HCT116 (cell line): ENCODE measurements at places on chromosomes 6 and 20. TPM values are rescaled to one million over a fixed set of nuclear protein-coding genes. Genes with fewer than 3 reads are reported as not detected.

SNX9 gene
- 42.5 TPM for total RNA-seq

RSPH9 gene
- total RNA-seq, result not detected

SLC25A27 gene
- total RNA-seq, result 10.7 TPM

DNA sequence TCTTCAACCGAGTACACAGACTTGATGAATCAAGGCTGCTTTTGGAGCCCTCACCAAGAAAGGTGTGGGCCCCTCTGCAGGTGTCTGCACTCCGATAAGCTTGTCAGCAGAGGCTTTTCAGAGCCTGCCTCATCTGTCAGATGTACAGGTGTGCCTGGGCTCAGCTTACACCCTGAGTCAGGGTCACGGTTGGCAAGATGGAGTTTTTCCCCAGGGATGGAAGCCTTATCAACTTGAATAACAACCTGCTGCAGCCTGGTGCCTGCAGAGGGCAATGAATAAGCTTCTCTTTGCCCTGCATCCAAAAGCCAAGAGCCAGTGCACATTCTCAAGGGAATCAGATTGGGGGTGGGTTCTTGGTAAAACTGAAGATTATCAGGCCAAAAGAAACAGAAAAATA lies 427.1 kb downstream of the CD83 start:
- H3K27ac ChIP-seq, result no peak overlapping the region
- H3K4me1 ChIP-seq, result peaks cover 23% of the 10 kb centered on the region
- no peaks in the 10 kb centered on the region for H3K36me3 ChIP-seq
- no peak overlapping the region for H3K4me3 ChIP-seq
- DNase-seq, result no peak
- H3K27me3 ChIP-seq, result no peaks in the 10 kb centered on the region

- peak overlapping the region; percentile 97 for H3K4me3 ChIP-seq
- H3K4me1 ChIP-seq, result peaks cover 34% of the 10 kb centered on the region
- DNase-seq, result no peak
- no peaks in the 10 kb centered on the region for H3K27me3 ChIP-seq
- peaks cover 6% of the 10 kb centered on the region for H3K36me3 ChIP-seq
These were observed 1.5 kb upstream of the PPDPF start for GRCh38 chr20:63518946-63519667.

- no peak for DNase-seq
- no peaks in the 10 kb centered on the region for H3K4me1 ChIP-seq
- no peaks in the 10 kb centered on the region for H3K27me3 ChIP-seq
- no peaks in the 10 kb centered on the region for H3K36me3 ChIP-seq
- H3K4me3 ChIP-seq, result no peak overlapping the region
These were observed 206.9 kb downstream of the TMEM242 start for GRCh38 chr6:157116426-157116825.

DNA sequence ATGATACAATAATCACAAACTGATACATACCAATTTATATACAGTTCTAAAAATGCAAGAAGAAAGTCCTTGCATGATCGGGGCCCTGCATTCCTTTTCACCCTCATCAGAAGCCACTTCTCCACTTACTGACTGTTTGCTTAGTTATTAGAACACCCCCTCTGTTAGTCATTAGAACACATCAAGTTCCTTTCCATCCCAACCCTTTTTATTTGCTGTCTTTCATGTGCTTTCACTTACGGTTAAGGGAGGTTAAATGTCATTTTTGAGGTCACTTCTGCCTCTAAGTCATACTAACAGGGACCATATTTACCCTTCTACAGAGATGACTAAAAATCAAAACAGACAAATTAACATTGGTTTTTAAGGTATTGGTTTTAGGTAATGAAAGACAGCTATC lies 149.1 kb downstream of the LMBRD1 start:
- H3K36me3 ChIP-seq, result no peaks in the 10 kb centered on the region
- DNase-seq, result no peak
- no peak overlapping the region for H3K4me3 ChIP-seq
- H3K4me1 ChIP-seq, result no peaks in the 10 kb centered on the region
- H3K27me3 ChIP-seq, result no peaks in the 10 kb centered on the region

DNA sequence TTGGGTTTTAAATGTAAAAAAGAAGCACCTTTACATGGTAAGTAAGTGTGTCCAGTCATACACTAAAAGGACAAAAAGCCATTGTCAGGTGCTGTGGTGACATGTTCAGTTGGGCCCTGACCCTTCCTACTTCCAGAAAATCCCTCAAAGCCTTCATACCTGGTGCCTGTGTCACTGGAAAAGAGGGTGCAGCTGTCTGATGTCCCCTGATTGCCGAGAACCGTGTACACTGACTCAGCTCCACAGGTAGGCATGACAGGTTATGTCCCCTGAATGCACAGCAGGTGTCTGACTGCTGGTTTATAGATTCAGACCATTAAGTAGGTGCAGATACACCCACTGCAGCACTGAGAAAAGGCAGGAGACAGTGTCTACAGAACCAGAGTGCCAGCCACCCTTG lies 99.1 kb downstream of the FOXC1 start:
- H3K27ac ChIP-seq, result no peak overlapping the region
- no peak overlapping the region for H3K4me3 ChIP-seq
- peak; percentile 31 for DNase-seq
- peaks cover 15% of the 10 kb centered on the region; the same call in 1 of the 2 replicates for H3K4me1 ChIP-seq

DNA sequence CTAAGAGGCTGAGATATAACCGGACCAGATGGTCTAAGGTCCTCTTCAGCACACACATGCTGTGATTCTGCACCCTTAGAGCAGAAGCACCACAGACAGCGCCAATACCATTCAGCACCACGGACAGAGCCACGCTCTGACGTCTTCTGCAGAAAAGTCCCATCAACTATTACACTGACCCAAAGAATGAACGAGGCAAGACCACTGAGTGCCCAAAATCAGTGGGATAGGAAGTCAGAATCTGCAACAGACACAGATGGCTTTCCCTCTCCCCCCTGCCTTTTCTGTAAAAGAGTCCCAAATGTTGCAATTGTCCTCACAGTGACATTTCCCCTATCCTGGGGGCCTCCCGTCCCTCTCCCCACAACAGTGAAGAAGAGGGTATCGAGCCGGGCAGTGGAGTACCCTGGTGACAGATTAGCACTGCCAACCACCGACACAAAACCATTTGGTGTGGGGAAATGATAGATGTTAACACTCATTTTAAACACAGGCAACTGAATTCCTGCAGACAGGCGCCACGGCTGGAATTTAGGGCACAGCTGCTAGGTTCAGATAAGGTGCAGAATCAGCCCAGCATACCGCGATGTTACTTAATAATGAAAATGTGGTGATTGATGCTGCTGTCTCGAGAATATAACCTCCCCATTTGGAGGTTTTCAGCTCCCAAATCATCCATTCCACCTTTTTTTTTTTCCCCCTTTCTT lies 66.6 kb upstream of the CTNNBL1 start:
- H3K4me3 ChIP-seq, result no peak overlapping the region
- H3K27ac ChIP-seq, result no peak overlapping the region
- H3K36me3 ChIP-seq, result no peaks in the 10 kb centered on the region

GRCh38 chr6:1767481-1768246 lies 157.9 kb downstream of the FOXC1 start:
- H3K27me3 ChIP-seq, result no peaks in the 10 kb centered on the region
- H3K4me1 ChIP-seq, result peaks cover 21% of the 10 kb centered on the region; the same call in 1 of the 2 replicates
- no peak for DNase-seq

DNA sequence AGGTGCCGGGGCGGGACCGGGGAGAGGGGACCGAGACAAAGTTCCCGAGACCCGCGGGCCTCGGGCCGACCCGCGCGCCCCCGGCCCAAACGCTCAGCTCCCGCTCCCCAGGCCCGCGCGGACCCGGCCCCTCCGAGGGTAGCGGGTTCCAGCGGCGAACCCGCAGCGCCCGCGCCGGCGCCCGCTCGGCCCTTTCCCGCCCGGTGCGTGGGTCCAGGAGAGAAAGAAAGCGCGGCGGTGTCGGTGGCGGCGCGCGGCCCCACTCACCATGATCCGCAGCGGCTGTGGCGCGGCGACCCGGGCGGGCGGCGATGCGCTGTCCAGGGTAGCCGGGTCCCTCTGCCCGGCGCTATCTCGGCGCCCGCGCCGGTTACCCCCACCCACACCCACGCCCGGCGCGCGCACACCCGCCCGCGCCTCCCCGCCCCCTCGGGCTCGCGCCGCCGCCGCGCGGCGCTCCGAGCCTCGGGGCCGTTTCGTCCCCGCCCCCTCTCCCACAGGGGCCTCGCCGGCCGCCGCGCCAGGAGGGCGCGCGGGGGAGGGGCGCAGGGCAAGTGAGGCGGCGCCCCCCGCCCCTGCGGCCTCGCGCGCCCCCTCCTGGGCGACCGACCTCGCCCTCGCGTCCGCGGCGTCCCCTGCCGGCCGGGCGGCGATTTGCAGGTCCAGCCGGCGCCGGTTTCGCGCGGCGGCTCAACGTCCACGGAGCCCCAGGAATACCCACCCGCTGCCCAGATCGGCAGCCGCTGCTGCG lies at the start of gene ELOVL2:
Gene ELOVL2, minus strand, starts transcription at position 345 of the 751 bp plus-strand sequence. Its CDS starts 75 bp downstream, at position 270.
- H3K36me3 ChIP-seq, result no peaks in the 10 kb centered on the region
- no peaks in the 10 kb centered on the region for H3K4me1 ChIP-seq
- no peaks in the 10 kb centered on the region for H3K27me3 ChIP-seq
- no peak within 1 kb of the TSS for H3K4me3 ChIP-seq
- no peak within 1 kb of the TSS for H3K27ac ChIP-seq
- DNase-seq, result no peak

- no peak for DNase-seq
- H3K4me1 ChIP-seq, result no peaks in the 10 kb centered on the region
- no peak overlapping the region for H3K27ac ChIP-seq
- no peaks in the 10 kb centered on the region for H3K36me3 ChIP-seq
- H3K27me3 ChIP-seq, result peaks cover 59% of the 10 kb centered on the region
These were observed 153.4 kb downstream of the PHACTR1 start for GRCh38 chr6:12869816-12870432.

DNA sequence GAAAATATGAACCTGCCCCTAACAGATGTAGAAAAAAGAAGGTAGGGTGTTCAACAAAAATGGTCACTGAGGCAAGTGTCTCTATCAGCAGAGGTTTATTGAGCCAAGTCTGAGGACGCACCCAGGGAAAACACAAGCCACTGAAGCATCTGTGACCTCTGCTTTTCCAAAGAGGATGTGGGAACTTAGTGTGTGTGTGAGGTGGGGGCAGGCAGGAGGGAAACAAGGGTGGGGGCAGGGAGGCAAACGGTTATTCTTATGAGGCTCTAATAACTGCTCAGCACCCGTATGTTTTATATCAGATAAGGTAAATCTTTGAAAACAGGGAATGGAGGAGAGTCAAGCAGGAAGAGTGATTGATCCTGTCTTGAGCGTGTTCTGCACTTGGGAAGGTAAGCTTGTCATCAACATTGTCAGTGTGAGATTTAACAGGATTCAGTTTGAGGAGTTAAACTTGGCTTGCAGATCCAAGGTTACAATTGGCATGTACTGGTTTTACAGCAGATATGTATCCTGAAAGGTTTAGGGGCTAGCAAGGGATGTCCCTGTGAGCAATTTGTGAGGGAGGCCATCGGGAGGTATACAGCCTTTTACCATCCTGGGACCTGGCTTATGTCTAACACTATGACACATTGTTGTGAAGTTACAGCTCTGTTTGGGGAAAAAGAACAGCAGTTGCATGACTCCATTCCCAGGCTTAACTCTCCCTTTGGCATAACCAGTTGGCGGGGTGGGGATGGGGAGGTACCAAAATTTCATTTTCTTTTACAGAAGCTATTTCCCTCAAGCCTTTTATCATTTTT lies 33.7 kb downstream of the NINL start:
- H3K27me3 ChIP-seq, result no peaks in the 10 kb centered on the region
- no peak overlapping the region for H3K4me3 ChIP-seq
- H3K27ac ChIP-seq, result no peak overlapping the region
- H3K4me1 ChIP-seq, result peaks cover 18% of the 10 kb centered on the region
- H3K36me3 ChIP-seq, result no peaks in the 10 kb centered on the region

- H3K36me3 ChIP-seq, result no peaks in the 10 kb centered on the region
- peaks cover 9% of the 10 kb centered on the region; the same call in 1 of the 2 replicates for H3K4me1 ChIP-seq
- no peak for DNase-seq
These were observed 159.3 kb downstream of the CDKAL1 start for GRCh38 chr6:20693466-20694063.
